ENCODE measurements at places on chromosomes 16 and 17.

GRCh38 chr16:58399718-58400633, 7.7 kb downstream of the GINS3 start:
- no peak for DNase-seq

GRCh38 chr17:75642784-75643642, 9.8 kb downstream of the SMIM5 start:
- DNase-seq = peak; percentile 59

DNA sequence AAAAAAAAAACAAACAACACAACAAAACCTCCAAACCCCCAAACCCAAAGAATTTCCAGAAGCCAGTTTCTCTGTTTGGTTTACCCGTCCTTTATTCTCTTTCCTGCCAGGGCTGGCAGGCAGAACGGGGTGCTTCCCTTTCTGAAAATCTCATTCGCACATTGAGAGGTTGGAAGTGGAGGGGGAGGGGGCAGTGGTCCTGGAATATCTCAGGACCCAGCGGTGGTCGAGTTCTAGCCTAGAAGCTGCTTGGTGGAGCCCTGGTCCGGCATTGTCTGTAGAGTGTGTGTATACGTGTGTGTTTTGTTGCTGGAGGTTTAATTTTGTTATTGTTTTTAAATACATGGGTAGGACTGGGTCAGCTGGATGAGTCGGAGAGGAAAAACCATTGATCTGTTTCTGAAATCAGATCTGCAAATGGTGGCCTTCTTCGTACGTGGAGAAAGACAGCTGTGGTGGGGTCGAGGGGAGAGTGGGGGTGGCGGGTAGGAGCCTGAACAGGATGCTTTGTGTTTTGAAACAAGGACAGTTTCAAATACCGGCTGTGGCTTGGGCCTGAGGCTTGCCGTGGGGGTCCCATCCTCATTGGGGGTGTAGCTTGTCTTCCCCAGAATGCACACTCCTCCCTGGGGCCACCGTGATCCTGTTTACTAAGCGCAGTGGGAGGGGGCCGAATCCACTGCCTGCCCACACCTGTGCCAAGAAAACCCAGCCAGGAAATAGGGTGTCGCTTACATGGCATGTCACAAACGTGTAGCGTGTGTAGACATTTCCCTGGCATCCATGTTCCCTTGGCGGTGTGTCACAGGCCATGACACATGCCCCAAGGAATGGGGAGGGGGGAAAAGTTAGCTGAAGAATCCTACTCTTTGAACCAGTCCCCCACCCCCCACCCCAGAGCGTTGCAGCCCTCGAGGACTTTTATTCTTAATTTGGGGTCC, 1.6 kb downstream of the CMIP start:
- no peak for DNase-seq

DNA sequence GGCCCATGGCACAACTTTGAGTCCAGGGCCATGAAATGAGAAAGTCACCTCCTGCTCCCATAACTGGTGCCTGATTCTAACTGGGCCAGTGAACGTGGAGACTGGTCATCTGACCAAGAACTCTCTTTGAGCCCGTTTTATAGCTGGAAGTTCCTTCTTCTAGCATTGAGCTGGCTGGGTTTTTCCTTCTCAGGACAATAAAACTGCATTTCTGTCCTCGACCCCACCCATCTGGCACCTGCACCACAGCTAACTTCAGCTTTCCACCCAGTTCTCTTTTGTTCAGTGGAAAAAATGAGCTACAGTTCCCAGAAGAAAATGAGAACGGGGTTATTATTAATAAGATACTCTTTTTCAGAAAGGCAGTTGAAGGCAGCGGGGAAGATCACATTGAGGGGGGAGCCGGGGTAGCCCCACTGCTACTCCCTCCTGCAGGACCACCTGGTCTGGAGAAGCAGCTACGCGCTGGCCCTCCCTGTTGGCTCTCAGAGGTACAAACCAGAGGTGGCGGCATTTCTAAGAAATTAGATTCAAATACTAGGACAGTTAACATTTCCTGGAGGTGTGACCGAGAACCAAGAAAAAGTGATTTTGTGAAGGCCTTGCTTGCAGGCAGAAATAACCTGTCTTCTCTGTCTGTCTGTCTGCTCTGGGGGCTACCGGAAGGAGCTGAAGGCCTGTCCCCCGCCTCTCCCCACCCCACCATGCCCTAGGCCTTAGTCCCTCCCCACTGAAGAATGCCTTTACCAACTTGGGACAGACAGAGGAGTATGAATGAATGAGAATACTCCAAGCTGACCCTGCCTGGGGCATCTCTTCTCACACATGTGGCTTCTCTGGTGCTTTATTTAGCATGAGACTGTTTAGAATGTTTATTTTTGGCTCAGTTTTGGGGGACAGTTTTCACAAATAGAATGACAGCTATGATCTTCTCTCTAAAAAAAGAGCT, 123.9 kb downstream of the XYLT1 start:
- no peak for DNase-seq

DNA sequence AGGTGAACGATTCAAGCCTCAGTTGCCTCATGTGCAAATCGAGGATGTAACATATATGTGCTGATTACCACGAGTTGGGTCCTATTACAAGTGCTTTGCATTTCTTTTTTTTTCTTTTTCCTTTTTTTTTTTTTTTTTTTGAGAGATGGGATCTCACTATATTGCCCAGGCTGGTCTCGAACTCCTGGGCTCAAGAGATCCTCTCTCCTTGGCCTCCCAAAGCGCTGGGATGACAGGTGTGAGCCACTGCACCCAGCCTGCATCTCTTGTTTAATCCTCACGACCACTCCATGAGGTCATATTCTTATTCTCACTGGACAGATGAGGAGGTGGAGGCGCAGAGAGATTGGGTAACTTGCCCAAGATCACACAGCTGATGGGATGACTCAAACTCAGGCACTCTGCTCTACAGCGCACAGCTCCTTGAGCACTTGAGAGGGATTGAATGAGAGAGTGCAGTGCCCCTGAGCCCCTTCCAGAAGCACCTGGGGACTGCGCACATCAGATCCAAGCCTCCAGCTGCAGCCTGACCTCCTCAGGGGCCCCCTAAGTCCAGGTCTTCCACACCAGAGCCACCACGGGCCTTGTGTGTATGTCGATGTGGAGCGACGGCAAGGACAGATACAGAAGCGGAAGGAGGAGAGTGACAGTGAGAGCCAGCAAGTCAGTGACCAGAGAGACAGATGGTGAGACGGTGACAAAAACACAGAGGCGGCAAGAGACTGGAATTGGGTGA, 4.9 kb downstream of the STX1B start:
- DNase-seq = no peak

GRCh38 chr17:73261952-73262675, 434 bp upstream of the CPSF4L start:
- no peak for DNase-seq

DNA sequence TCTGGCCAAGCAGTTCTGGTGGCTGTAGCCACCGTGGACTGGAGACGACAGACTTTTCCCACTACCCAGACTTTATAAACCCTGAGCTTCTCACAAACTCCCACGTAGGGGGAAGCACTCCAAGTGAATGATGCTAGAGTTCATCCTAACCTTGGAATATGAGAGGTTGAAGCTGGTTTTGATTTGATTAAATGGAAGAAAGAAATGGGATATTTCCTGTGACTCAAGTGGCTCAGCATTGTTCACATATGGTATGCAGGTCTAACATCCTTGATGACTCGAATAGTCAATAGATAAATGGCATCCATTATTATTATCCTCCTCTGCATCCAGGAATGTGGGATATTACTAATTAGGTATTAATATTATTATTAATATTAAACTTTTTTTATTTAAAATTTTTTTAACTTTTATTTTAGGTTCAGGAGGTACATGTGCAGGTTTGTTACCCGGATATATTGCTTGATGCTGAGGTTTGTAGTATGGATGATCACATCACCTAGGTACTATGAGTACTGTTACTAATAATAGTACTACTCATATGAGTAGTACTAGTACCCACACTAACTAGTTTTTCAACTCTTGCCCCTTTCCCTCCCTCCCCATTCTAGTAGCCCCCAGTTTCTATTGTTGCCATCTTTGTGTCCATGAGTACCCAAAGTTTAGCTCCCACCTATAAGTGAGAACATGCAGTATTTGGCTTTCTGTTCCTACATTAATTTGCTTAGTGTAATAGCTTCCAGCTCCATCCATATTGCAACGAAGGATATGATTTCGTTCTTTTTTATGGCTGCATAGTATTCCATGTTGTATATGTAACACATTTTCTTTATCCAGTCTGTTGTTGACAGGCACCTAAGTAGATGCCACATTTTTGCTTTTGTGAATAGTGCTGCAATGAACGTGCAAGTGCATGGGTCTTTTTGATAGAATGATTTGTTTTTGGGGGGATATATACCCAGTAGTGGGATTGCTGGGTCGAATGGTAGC, 22.9 kb downstream of the PIK3R6 start:
- no peak for DNase-seq

GRCh38 chr17:80110927-80111701, 9.7 kb downstream of the GAA start:
- peak; percentile 9 for DNase-seq

GRCh38 chr17:56754523-56755208, 79.1 kb downstream of the C17orf67 start:
- DNase-seq = no peak

GRCh38 chr16:38941-39892, 14.2 kb downstream of the POLR3K start:
- DNase-seq = no peak
